ENCODE measurements at places on chromosomes 3 and 15. TPM values are rescaled to one million over a fixed set of nuclear protein-coding genes. Genes with fewer than 3 reads are reported as not detected.

DNA sequence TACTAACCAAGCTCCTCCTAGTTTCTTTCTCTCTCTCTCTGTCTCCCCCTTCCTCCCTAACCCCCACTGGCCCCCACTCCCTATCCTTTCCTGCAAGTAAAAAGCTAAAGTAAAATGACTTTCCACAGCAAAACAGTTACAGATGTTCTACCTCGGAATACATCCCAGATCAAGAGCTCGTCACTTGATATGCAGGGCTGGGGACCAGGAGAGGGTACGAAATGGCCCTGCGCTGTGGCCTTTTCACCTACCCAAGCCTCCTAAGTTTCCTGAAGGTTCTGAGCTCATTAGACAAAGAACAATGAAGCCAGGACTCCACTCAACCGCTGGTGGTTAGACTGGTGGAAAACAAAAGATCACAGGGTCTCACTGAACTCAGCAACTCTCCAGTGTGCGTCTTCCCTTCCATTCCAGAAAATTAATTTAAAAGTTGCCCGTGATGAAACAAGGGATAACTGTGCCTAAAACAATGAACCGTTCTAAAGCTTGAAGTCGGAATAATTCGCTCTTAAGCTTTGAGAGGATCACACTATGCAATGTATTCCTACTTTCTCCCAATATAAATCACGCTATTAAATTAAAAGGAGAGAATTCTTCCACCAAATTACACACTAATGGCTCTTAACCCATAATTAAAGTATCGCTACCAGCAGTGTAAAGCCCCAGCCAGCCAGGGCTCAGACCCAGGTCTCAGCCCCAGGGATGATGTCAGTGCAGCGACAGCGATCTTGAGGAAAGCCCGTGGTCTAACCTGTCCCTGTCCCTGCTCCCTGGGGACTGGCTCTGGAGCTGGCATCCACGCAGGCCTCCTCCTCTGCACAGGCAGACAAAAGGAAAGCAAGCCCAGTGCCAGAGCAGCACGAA is 5.0 kb downstream of the VGLL4 start:
- peak; percentile 81 for DNase-seq

The SLC24A5 gene
- not detected for total RNA-seq

DNA sequence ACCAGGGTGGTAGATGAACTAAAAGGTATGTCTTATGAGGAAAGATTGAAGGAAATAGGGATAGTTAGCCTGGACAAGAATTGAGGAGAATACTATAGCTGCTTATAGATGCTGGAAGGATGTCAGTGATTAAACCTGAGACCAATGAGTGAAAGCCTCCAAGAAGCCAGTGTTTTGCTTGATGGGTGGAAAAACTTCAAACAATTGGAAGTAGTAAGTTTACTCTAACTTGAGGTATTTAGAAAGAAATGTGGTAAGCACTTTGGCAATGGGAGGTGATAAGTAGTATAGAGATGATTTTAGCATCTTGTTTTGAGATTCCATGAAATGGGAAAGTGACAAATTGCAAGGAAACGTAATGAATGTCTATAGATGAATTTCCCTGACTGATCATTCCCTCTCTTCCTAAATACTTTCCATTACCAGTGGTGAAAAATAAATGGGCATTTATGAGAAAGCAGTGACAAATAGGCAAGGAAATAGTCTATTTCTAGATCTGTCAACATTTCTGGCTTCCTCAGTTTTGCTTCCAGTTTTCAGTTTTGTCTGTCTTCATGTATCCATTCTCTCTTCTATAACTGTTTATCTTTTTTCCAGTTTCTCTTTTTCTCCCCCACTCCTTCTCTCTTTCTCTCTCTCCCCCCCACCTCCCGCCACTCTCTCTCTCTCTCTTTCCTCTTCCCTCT is 19.2 kb downstream of the SLC15A2 start:
- DNase-seq: no peak

DNA sequence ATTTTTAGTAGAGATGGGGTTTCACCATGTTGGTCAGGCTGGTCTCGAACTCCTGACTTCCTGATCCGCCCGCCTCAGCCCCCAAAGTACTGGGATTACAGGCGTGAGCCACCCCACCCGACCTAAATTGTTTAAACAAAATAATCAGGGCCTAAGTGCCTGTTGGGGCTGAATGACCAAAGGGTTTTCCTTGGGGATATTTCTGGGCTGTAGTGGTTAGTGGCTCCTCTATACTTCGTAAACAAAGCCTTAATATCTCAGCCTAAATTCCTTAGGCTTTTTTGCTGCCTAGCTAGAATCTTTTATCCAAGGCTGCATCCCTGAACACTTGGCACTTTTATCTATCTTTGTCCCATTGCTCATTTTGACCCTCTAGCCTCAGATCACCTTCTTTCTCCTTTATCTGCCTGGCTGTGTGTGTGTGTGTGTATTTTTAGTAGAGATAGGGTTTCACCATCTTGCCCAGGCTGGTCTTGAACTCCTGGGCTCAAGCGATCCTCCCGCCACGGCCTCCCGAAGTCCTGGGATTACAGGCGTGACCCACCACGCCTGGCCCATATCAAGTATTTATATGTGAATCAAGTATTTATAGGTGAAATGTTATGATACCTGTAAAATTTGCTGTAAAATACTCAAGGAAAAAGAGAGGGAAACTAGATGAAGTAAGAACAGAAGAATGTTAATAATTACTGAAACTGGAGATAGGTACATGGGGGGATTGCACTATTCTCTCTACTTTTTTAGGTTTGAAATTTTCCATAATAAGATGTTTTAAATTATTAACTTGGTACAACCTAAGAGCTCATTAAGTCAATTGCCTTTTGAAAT is 1.8 kb downstream of the NUSAP1 start:
- no peak for DNase-seq

The FOXL2 gene
- total RNA-seq: 0.11 TPM

The CXCR6 gene
- 0.32 TPM for total RNA-seq

DNA sequence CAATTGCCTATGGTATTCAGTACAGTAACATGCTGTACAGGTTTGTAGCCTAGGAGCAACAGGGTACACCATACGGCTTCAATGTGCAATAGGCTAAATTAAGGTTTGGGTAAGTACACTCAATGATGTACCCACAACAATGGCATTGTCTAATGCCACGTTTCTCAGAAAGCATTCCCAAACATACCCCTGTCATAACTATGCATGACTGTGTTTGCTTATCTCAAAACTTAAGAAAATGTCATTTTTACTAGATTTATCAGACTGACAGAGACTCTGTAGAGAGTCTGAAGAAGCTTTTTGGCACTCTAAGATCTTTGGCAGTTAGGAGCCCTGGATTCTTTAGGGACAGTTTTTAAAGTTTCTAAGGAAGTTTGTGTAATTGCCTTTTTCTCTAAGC is 59.9 kb downstream of the MECOM start:
- DNase-seq: no peak

The SNTN gene
- total RNA-seq: not detected

- no peak for DNase-seq
Measured at GRCh38 chr15:29913528-29914135, 91.4 kb upstream of the TJP1 start.

The PLA2G4D gene
- total RNA-seq: not detected

DNA sequence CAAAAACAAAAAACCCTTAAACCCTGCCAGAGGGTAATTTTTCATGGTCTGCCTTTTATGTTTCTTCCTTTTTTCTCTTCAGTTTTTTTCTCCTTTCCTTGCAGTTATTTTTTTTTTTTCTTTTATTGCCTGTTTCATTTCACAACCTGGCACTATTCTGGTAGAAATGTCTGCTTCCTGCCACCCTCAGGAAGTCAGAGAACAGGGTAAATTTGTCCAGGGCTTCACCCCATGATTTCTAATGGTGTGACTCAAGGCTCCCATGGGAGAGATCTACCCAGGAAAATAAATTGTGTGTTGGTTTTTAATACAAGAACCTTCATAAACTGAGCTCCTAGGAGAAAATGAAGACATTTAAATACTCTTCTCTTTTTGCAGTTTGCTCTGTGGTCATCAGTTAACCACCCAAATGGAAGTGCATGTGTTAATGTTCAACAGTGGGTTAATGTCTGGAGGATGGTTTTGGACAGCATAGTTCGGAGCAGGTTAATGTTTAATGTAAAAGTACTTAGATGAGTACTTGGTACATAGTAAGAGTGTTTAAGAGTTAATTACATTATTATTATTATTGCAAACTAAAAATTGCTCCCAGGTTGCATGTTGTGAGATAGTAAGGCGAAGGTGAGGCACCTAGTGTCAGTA is 45.9 kb downstream of the CGNL1 start:
- DNase-seq: no peak

DNA sequence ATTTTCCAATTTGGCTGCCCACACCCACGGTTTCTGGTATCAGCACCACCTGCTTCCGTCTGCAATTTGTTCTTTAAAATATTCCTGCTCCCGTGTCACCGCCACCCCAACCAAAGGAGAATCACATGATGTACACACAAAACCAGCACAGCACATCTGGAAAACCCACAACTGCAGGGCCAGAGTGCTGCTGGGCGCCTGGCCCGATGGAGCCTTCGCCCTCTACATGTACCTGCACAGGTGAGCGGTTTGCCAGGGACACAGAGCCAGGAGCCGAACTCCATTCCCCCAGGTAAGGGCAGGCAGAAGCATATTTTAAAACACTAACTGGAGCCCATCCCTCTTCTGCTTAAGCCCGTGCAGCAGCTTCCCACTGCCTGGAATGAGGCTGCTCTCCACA is 75.6 kb downstream of the ADAMTS17 start:
- no peak for DNase-seq

GRCh38 chr3:126654571-126655383 is at the start of gene TXNRD3:
Gene TXNRD3, minus strand, starts transcription at chr3:126655124.
- peak; percentile 90 for DNase-seq

DNA sequence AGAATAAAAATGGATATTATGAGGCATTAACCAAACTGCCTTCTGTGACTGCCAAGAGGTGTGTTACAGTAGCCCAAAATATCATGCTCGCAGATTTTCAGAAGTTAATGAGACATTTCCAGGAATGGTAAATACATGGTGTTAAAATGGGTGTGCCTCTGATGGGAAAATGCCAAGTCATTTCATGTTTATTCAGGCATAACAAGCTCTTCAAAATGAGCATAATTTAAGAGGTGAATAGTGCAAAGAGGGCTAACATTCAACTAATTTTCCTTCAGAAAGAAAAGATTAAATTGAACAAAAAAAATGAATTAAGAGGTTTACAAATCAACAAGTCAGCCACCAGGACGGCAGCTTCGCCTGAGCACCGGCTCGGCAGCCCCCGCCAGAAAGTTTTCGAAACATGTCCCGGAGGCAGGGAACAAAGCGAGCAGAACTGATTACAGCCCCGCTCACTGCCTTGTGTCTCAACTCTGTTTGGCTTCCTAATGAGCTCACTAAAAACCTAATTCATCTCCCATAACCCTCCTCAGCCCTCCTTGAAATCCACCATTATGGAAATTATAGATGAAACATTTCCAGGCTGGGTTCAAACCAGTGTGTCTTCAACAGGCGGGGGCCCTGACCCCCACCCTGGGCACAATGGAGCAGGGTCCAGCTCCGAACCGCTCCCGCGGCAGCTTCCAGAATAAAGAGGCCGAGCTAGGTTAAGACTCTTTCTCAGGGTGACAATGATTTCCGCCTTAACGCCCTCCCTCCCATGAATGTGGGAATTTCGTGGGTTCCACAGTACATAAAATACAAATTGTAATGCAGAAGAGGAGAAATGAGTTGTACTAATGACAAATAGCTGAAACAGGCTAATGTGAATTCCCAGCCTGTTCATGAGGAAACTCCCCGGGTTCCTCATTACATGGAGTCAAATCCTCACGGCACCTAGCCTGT is 43.9 kb downstream of the MEIS2 start:
- DNase-seq: peak; percentile 78
